ENCODE measurements at places on chromosomes 3 and 15. TPM values are rescaled to one million over a fixed set of nuclear protein-coding genes. Genes with fewer than 3 reads are reported as not detected.

VGLL3 gene
- polyA plus RNA-seq: not detected

RHCG gene
- not detected for polyA plus RNA-seq

TM2D3 gene
- polyA plus RNA-seq: 30.5 TPM

GOLGA8G gene
- polyA plus RNA-seq: not detected

CLDN18 gene
- polyA plus RNA-seq: not detected

All from IgD-negative memory B cell (primary cell).